NCI-H510A treated with DMSO at 0.1 percent for 48 hours (cell line): ENCODE measurements at places on chromosomes 7 and 10.

GRCh38 chr10:61970182-61971002 is 68.9 kb downstream of the ARID5B start:
- DNase-seq: no peak

DNA sequence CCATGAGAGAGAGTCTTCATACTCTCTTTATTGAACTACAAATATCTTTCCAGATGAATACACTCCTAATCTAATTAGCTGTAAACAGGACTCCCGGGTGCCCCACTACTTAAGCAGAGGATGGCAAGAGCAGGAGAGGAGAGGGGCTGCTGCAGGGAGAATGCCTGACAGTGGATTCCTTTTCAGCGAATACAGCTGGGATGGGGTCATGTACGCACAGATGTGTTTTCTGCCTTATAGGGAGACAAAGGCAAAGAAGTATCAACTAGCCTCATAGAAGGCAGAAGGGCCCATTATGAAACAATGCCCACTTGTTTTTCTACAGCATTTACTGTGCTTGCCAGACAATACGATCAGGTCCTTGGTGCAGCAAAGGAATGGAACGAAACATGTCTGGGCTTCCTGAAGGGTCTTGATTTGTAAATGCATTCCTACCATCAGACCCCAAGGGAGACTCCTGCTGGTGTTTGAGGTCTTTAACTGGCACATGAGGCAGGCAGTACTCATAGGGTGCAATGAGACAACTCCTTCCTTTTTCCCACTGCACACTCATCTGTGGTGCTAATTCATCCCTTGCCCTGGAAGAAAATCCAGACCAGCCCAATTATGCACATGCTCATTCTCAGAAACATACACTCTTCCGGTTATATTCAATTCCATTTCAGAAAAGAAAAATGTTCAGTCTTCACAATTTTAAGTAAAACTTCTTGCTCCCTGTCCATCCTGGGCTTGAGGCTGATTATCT is 117.1 kb downstream of the AOAH start:
- DNase-seq: no peak

- no peak for DNase-seq
Measured at GRCh38 chr7:107975394-107976013, 27.5 kb downstream of the LAMB1 start.

GRCh38 chr7:130274296-130274695 is 7.6 kb downstream of the CPA2 start:
- no peak for DNase-seq

GRCh38 chr10:35633006-35633980 is 8.8 kb downstream of the FZD8 start:
- no peak for DNase-seq

DNA sequence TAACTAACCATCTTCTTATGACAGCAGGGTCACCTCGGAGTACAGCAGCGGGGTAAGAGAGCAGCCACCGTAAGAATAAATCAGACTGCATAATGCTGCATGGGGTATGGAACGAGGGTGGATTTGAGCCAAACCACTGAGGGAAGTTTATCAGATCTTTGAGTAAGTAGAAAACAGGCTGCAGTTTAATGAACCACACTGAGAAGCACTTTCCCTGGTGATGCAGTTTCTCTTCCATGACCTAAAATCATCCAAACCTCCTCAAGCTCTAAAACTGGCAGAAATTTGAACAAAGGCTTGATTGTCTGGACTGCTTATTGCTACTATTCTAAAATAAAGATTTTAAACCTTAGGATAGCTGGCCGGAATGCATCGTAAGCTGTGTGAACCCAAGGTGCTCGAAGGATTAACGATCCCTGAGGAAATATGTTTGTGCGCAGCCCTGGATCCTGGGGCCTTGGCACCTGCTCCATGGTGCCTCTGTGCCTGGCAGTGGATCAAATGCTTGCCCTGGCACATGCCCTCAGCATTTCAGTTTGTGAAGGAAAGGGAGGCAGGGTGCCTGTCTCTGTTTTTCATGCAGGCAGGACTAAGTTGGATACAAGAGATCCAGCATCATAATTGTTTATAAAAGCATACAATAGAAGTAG is 322.7 kb downstream of the LHFPL3 start:
- DNase-seq: no peak

DNA sequence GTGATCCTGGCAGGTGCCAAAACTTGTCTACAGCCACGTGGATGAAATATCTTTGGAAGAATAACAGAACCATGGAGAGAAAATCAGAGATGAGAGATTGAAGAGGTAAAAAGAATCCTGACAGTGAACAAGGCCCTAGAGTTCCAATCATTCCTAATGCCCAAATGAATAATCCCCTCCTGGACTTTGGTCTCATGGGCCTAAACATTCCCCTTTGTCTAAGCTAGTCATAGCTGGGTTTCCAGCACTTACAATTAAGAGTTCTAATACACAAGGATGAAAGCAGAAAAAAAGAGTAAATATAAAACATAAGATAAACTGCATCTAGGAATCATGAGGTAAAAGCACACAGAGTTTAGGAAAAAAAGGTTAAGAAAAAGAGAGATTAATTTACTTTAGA is 40.2 kb downstream of the ARHGAP12 start:
- no peak for DNase-seq

DNA sequence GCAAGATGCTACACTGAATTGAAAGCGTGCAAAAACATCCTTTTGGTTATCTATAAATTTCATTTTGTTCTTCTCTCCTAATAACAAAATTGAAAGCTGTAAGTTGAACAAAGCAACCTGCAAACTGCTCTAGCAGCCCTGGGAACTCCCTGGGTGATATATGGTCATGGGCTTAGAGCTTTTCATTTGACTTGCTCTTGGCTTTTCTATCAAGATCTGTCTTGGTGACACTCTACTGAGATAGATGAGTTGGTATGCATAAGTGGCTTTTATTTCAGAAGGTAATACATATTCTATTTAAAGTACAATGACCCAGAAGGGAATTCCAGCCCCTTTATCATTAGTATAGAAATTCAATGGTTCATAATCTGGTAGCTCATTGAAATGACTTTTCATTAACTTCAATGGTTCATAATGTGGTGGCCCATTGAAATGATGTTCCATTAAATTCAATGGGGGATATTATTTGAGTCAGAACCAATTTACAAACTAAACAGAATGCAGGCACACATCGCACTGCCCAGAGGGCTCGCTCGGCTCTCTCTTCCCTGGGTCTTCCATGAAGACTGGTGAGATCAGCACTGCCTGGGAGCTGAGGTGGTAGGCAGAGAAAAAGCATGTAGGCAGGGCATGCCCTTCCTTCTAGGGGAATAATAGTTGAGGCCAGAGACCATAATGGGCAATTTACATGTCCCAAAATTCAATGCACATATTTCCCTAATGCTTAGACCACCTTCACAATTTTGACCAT is 10.1 kb upstream of the KCNMA1 start:
- no peak for DNase-seq

DNA sequence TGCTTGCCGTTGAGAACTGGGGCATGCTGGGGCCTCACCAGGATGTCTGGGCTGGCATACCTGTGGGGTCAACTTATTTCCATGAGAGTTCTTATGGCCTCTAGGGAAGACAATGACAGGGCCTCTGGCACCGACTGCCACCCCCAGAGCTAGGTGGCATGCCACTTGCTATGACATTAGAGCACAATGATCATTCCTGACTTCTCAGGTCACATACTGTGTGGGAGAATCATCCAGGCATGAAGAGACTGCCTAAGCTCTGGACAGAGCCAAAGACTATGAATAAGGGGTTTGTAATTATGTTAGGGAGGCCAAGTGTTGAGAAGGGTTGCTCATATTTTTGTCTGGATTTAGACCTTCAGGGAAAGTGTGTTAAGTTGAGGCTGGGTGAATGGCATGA is 97.5 kb downstream of the PTPN20 start:
- DNase-seq: no peak

DNA sequence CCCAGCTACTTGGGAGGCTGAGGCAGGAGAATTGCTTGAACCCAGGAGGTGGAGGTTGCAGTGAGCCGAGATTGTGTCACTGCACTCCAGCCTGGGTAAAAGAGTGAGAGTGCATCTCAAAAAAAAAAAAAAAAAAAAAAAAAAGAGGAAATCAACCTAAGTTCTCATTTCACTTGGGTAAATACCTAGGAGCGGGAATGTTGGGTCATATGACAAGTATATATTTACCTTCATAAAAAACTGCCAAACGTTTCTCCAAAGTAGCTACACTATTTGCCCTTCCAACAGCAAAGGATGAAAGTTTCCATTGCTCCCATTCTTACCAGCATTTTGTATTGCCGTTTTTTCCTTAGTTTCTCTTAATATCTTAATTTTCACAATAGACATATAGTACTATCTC is 9.8 kb downstream of the P4HA1 start:
- no peak for DNase-seq

DNA sequence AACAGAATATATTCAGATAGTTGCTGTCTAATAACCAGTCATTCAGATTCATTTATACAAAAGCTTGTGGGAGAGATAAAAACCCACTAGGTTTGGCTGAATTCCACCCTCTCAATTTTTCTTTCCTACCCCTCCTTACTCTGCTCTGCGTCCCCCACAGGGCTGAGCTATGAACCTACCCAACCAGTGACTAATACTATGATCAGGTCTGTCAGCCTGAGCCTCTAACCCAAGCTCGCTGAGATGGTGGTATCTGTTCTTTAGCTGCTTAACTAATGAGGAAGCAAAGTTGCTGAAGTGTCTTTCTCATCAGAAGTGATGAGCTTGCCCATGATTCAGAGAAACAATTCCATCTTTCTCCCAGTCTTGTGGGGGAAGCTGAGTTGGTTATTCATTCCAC is 248.7 kb upstream of the GPR26 start:
- no peak for DNase-seq

DNA sequence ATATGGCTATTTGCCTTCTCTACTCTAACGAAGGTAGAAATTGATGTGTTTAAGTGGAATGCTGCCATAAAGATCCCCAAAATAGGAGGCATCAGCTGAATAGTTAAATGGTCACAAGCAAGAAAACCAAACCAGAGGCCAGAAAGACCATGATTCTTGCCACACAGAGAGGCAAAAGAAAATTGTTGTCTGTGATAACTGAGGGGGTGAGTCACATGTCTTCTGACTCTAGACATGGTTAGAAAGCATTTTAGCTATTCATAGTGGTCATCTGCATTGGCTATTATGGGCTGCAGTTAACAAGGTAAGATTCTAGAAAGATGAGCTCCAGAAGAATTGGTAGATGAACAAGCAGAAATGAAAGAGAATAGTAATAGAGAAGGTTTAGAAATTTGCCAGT is 361.4 kb upstream of the NPSR1 start:
- DNase-seq: no peak

DNA sequence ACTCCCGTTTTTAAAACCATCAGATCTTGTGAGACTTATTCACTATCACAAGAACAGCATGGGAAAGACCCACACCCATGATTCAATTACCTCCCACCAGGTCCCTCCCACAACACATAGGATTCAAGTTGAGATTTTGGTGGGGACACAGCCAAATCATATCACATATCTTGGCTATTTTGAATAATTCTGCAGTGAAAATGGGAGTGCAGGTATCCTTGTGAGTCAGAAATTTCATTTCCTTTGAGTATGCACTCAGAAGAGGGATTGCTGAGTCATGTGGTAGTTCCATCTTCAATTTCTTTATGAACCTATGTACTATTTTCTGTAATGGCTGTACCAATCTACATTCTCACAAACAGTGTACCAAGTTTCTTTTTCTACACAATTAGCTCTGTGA is 125.8 kb downstream of the ANKRD7 start:
- no peak for DNase-seq

DNA sequence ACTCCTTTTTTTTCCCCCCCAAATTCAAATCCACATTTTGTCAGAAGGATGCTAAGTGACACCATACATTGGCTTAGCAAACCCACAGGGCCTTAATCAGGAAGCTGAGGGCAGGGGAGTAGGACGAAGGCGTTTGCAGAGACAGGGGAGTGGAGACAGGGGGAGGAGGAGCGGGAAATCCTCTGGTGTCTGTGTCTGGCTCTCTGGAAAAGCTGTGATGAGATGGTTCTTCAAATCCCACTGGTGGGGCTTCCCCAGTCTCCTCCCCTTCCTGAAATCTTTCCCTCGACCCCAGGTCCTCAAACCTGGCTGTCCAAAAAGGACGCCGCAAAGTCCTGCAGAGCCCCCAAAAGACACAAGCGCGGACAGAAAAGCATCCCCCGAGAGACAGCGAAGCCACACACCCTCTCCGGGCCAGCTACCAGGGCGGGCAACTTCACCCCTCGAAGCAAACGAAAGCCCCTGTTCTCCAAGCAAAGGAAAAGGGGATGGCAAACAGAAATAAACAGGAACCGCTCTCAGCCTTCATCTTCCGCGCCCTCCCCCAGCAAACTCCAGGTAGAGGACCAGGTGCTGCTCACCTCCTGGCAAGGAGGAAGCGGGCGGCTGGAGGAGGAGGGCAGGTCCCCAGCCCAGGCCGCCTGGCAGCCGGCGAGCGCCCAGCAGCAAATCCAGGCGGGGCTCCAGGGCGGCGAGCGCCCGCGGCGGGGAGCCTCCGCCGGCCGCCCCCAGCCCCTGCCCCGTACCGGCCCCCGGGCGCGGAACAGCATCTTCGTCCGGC is 520 bp downstream of the ELAPOR2 start:
- DNase-seq: peak; percentile 27

DNA sequence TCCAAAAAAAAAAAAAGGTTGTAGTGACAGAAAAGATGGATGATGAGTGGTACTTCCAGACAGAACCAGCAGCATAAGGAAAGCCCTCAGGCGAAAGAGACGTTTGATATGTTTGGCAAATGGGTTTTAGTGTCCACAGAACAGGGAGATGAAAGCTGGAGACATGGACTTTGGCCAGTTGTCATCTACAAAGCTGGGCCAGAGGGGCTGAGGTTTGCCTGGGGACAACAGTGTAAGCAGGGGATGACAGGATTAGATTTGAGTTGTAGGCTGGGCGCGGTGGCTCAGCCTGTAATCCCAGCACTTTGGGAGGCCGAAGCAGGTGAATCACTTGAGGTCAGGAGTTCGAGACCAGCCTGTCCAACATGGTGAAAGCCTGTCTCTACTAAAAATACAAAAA is 47.8 kb upstream of the ELN start:
- DNase-seq: no peak

GRCh38 chr7:17408904-17409290 is 110.4 kb downstream of the AHR start:
- DNase-seq: no peak

- DNase-seq: no peak
Measured at GRCh38 chr7:84841809-84842208, 345.0 kb downstream of the SEMA3D start.

GRCh38 chr10:55274367-55274766 is 473.3 kb upstream of the PCDH15 start:
- DNase-seq: no peak
